Muscle of back (tissue), 13 donors: ENCODE measurements at places on chromosomes 1 and 21.
A peak's percentile ranks its signal among the peaks of the same experiment; 100 is the strongest.

DNA sequence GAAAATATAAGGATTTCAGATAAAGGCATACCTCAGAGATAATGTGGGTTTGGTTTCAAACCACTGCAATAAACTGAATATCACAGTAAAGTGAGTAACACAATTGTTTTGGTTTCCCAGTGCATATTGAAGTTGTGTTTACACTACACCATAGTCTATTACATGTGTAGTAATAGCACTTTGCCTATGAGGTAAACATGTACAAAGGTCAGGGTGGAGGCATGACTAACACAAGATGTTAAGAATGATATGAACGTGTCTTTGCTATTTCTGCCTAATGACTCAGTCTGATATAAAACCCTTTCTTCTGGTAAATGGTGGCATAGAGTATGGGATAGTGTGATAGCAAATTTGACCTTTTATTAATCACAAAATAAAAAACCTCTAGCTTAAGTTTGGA, 621.5 kb upstream of the ADGRL2 start:
- no peak for DNase-seq

GRCh38 chr1:169594391-169594790, 8.1 kb upstream of the F5 start:
- no peak for DNase-seq

- DNase-seq, result peak; percentile 76
These were observed 5.5 kb upstream of the FOXD2 start for GRCh38 chr1:47432071-47433036.

DNA sequence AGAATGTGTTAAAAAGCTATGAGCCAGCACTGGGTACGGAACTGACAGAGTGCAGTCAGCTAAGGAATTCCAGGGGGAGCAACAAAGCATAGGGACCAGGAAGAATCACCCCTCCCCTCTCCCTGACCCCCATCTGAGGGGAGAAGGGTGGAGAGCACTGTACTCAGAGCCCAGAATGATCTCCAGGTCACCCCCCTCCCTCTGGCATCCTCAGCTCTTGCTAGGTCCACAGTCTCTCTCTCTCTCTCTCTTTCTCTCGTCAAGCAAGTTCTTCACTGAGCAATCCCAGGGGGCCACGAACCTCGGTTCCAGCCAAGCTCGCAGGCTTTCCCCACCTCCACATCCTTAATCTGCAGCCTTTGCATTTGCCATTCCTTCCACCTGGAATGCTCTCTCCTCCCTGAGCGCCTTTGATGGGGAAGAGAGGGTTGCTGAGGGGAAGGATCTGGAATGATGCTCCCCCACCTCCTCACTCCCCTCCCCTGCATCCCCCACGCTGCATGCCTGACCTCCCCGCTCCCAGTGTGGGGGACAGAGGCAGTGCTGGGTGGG, 6.7 kb upstream of the WASF2 start:
- peak; percentile 58 for DNase-seq

- peak; percentile 24 for DNase-seq
These were observed 223.0 kb downstream of the PLA2G4A start for GRCh38 chr1:187051618-187052232.

DNA sequence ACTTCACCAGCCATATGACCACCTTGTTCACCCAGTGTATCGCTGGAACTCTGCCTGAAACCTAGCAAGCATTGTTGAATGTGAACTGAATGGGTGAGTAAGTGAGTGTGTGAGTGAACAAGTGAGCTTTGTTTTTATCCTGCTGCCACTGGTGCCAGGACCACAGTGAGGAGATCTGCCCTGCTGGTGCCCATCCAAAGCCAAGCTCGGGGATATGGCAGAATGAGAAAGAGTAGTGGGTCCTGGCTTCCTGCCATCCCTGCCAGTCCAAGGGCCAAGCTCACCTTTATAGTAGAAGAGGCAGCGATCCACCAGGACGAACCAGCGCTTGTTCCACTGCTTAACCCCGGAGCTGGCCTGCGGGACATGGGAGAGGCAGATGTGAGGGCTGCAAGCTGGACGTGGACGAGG, 53.4 kb upstream of the GOLT1A start:
- no peak for DNase-seq

- no peak for DNase-seq
These were observed 972 bp downstream of the PGBD2 start for GRCh38 chr1:248906753-248907661.

- no peak for DNase-seq
These were observed 100.0 kb upstream of the SLC44A3 start for GRCh38 chr1:94719926-94720793.

- peak; percentile 57 for DNase-seq
These were observed 15.9 kb downstream of the COL8A2 start for GRCh38 chr1:36109041-36109679.

- DNase-seq, result no peak
These were observed 62.5 kb upstream of the EFHD2 start for GRCh38 chr1:15347182-15347581.

- no peak for DNase-seq
These were observed 144.8 kb upstream of the VANGL1 start for GRCh38 chr1:115496904-115497527.

DNA sequence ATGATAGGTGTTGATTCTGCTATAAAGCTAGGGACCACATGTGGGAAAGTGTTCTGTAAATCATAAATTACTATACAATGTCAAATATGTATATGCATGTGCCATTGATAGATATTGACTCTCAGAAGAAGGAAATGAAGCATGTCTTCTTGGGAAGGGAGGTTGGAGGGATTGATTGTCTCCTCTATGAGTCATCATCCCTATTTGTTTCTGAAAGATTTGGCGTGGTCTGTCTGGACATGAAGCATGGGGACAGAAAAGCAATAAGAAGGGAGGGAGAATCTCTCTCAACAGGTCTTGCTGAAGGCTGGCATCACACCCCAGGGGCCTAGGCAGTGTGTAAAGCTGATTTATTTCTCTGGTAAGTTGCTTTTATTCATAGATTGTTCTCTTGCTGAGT, 98.0 kb upstream of the KCNJ6 start:
- no peak for DNase-seq

DNA sequence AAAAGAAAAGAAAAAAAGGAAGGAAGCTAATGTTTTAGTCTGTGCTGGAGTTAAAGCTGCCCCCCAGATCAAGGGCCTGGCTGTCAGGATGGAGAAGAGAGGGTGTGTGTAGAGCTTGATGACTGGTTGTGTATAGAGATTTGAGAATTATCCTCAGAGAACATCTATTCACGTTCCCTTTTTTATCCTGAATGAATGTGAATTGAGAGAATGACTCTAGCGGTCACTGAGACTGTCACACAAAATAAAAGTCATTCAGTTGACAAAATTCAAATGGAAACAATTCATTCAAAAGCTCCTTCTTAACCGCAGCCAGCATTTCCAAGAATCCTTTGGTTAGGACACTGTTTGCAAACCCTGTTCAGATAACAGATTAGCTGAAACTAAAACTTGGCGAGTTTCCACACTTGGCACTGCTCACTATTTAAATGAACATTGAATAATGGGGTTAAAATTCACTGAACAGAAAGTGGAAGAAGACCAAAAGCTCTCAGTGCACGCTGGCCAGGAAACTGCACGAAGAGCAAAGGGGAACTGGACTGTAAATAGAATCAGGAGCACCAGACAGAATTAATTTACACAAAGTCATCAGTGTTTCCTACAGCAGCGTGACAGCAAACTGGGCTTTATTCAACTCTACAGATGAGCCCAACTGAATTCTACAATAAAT, 13.6 kb upstream of the FAM89A start:
- DNase-seq, result peak; percentile 65

DNA sequence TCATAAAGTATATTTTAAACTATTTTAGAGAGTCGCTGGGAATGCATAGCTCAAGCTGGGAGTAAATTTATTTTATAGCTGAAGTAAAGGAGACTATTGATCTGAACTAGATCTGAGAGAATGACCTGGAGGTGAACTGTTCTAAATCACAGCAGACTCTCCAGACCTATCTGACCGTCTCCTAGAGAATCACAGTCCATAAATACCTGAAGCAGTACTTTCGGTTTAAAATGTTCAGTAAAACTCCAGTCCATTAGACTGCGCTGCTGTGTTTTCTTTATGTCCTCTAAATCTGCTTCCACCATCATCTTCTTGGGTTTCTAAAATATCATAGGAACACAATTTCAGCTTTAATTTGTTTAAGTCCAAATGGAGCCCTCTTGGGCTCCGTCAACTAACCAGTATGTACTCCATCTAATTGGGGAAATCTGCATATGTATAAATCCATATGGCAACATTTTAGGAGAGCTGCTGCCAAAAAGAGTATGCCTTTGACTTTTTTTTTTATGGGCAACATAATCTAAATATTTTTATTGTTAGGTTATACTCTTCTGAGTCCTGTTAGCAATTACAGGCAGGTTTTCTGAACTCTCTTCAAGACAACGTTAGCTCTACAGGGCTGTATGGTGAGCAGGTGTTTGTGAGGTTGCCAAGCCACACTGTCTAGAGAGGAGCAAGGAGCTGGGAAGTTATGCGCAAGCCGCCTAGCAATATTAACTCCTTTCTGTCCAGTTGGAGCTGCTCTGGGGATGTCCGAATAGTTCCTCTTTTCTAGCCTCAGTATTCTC, 111.2 kb downstream of the SPAG17 start:
- DNase-seq, result peak; percentile 81

DNA sequence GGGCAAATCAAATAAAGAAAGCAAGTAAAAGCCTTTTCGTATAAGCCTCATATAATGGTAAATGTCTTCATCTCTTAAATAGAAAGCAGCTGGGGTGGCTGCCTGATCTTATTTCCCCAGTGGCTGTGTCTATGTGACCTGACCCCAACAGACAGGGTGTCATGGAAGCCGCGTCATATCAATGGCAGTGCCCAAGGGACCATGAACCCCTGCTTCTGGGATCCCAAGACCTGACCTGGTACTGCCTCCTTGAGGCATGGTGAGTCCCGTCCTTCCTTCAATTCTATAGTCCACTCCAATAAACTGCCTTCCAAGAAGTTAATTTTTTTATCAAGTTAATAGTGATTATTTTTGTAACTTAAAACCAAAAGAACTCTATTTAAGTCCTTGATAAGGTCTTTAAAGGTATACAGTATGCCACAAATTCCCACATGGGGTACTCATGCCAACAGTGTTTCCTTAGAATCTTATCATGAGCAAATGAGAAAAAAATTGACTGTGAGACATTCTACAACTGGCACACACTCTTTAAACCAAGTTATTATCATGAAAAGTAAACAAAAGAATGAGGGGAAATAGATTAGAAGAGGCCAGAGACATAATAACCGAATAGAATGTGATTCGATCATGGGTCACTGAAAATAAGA, 104.6 kb downstream of the ADSS2 start:
- DNase-seq, result no peak

DNA sequence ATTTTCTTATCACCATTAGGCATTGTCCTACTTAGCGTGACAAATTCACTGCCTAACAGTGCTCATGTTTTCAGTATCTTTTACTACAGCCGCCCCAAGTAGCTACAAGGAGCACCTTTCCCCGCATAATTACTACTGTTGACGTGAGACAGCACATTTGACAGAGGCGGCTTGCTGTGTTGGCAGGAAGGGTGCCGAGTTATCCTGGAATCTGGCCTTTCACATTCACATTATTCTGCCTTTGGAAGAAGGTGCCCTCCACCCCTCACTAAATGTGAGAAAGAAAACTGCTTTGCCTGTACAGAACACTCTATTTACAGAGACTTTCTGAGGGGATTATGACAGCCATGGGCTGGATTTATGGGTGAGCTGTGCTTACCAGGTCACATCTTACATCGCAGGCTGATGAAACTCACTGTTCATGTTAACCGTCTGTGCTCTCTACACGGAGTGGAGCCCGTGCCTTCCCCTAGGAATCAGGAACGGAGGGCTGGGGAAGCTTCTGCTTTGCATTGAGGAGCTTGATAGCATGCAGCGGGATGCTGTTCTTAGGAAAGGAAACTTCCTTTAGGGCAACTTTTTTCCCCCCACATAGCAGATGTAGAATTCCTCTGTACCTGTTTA, 148.0 kb upstream of the ZRANB2 start:
- peak; percentile 8 for DNase-seq

DNA sequence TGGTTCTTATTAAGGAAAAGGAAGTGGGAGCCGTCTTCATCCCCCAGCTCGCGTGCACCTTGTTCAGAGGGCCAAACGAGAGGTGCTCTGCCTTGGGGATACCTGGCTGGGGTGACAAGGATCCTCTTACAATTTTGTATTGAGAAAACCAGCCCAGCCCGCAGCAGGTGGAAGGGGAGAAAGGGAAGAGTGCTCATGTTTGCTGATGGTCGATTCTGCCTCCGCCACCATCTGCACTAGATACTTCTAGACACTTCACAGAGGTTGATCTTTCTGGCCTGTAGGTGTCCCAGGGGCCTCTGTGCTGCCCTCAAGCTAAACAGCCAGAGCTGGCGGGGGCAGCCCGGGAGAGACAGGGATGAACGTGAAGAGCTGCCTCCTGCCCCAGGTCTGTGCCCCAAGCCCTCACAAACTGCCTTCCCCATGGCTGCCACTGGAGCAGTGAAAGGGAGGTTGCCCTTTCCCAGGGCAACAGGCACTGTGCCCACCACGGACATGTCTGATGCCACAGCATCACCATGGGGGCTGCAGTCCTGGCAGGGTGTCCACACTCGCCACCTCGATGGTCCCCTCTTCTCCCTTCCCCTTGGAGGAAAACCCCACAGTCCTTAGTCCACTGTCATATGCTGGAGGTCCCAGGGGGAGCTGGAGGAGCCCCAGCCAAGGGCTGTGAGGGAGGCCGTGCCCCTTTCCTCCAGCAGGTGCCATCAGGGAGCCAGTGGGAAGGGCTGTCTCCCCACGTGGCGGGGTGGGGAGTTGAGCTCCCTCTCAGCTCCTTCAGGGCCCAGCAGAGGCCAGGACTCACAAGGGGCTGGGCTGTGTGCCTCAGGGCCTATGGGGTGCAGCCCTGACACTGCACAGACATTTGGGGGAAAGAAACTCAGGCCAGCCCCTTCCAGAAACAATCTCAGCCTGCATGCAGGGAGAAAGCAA, 8.1 kb downstream of the ADPRS start:
- DNase-seq, result peak; percentile 17
